MCF 10A (cell line): ENCODE measurements at places on chromosomes 1 and 21. TPM values are rescaled to one million over a fixed set of nuclear protein-coding genes. Genes with fewer than 3 reads are reported as not detected.

Gene VANGL2
- 0.26 and 0.27 TPM in 2 replicates for total RNA-seq

GRCh38 chr1:20184997-20185833, 681 bp upstream of the UBXN10 start:
- H3K4me3 ChIP-seq = no peak overlapping the region
- peaks cover 23% of the 10 kb centered on the region for H3K27me3 ChIP-seq
- no peaks in the 10 kb centered on the region for H3K36me3 ChIP-seq
- H3K27ac ChIP-seq = no peak overlapping the region
- no peak for DNase-seq

Gene LCE1D
- not detected in 2 replicates for total RNA-seq

DNA sequence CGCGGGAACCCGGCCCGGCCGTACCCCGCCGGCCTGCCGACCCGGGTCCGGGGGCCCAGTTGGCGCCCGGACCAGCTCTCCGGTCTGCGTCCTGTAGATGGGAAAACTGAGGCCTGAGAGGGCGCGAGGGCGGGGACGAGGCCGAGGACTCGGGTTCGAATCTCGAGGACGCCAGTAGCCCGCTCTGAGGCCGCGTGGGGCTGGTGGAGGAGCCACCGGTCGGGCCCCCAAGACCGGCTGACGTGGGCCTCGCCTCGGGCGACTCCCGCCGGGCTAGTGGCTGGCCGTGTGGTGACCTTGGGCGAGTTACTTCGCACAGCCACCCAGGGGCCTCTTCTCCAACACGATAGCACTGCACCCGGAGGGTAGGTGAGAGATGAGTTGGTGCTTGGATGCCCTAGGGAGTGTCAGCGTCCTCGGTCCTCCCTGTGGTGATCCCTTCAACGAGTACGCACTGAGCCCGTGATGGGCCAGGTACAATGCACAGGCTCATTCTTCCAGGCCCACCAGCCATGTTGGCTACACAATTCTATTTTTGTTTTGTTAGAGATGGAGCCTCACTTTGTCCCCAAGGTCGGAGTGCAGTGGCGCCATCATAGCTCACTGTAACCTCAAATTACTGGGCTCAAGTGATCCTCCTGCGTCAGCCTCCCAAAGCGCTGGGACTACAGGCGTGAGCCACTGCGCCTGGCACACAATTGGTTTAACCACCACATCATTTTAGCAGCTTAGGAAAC, 404 bp upstream of the SCMH1 start:
- H3K27me3 ChIP-seq = no peaks in the 10 kb centered on the region
- H3K4me3 ChIP-seq = peak overlapping the region; percentile 60
- H3K4me1 ChIP-seq = peaks cover 6% of the 10 kb centered on the region
- H3K36me3 ChIP-seq = no peaks in the 10 kb centered on the region
- H3K27ac ChIP-seq = peak overlapping the region; percentile 58
- DNase-seq = peak; percentile 3

- H3K4me3 ChIP-seq = no peak overlapping the region
- no peak for DNase-seq
- H3K27ac ChIP-seq = no peak overlapping the region
- H3K27me3 ChIP-seq = no peaks in the 10 kb centered on the region
Observed at GRCh38 chr1:227844320-227845146, 29.1 kb downstream of the PRSS38 start.

Gene CCDC17
- 3.9 and 4.9 TPM in 2 replicates for total RNA-seq

Gene ALPL
- total RNA-seq = not detected in 2 replicates

GRCh38 chr1:95384567-95384966, 150.6 kb downstream of the RWDD3 start:
- H3K4me1 ChIP-seq = no peaks in the 10 kb centered on the region
- H3K36me3 ChIP-seq = no peaks in the 10 kb centered on the region
- peaks cover 27% of the 10 kb centered on the region for H3K27me3 ChIP-seq
- no peak overlapping the region for H3K27ac ChIP-seq
- DNase-seq = peak; percentile 65

GRCh38 chr1:212188599-212189351, 96.4 kb upstream of the PPP2R5A start:
- peak; percentile 59 for DNase-seq
- no peaks in the 10 kb centered on the region for H3K36me3 ChIP-seq
- H3K27ac ChIP-seq = no peak overlapping the region
- H3K27me3 ChIP-seq = no peaks in the 10 kb centered on the region
- H3K4me3 ChIP-seq = no peak overlapping the region

DNA sequence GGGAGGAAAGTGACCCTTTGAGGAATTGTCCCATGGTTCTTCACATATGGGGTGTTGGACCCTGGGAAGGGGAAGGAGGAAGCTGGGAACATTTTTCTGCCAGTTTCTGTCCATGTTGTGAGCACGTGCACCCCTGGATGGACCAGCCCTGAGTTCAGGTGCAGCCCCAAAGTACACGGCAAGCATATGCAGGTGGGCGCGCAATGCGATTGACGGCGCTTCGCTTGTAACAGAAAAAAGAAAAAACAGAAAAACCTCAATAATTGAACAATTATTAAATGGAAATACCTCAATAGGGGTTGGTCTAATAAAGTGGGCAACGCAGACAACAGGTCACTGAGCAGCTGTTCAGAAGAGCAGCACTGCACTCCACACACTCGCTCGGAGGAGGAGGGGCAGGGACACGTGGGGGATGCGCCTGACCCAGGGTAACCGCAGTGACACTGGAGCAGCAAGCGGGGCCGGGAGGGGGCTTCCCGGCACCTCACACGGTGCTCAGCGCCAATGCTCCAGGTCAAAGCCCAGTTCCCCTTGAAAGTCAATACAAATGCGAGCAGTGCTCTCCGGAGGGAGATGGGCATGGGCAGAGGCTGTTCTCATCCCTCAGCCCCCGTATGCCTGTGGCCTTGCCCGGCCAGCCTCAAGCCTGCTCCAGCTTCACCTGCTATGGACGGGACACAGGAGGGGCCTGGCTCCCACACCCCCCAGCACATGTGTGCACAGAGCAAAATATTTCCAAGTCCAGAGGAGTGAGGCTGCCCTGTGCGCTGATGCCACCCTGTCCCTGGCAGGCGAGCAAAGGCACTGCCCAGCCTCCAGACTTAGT, 6.6 kb upstream of the ACTRT2 start:
- no peak overlapping the region for H3K27ac ChIP-seq
- H3K4me1 ChIP-seq = no peaks in the 10 kb centered on the region
- no peaks in the 10 kb centered on the region for H3K27me3 ChIP-seq
- H3K4me3 ChIP-seq = no peak overlapping the region

Gene TP53BP2
- 62.4 and 64.0 TPM in 2 replicates for total RNA-seq

GRCh38 chr1:45065083-45065482, 53.0 kb downstream of the UROD start:
- H3K4me3 ChIP-seq = no peak overlapping the region
- no peak overlapping the region for H3K27ac ChIP-seq
- H3K27me3 ChIP-seq = peaks cover 14% of the 10 kb centered on the region
- DNase-seq = no peak

Gene ANGPTL3
- not detected in 2 replicates for total RNA-seq

DNA sequence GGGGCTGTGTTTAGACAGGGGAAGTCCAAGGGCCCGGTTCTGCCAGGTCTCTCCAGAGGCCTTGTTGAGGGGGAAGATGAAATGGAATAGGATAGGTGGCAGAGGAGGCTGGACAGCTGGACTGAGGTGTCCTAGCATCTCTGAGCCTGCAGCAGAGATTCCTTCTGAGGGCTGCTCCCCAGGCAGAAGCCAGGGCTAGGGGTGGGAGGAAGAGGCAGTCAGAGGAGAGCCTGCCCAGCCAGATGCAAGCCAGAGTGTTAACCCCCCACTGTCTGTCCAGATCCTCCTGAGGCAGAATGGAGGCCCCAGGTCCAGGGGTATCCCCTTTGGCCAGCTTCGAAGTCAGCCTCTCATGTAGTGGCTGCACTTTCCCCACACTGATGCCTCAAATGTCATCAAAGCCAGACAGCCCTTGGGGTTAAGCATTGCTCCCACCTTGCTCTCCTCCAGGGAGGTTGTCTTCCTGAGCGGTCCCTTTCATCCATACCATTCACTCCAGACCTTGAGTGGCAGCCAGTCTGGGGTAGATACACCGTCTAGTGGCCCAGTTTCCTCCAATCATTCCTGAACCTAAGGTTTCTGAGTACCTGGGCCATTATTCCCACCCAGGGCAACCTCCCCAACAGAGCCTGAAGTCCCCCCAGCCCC, 1.7 kb downstream of the CSF1 start:
- peak overlapping the region; percentile 73 for H3K4me3 ChIP-seq
- H3K27me3 ChIP-seq = no peaks in the 10 kb centered on the region
- peak overlapping the region; percentile 91 for H3K27ac ChIP-seq
- DNase-seq = no peak
- peaks cover 14% of the 10 kb centered on the region for H3K36me3 ChIP-seq

GRCh38 chr1:54069791-54070170, 16.4 kb downstream of the TCEANC2 start:
- no peaks in the 10 kb centered on the region for H3K4me1 ChIP-seq
- H3K27ac ChIP-seq = no peak overlapping the region
- H3K4me3 ChIP-seq = no peak overlapping the region
- no peaks in the 10 kb centered on the region for H3K36me3 ChIP-seq
- H3K27me3 ChIP-seq = no peaks in the 10 kb centered on the region

DNA sequence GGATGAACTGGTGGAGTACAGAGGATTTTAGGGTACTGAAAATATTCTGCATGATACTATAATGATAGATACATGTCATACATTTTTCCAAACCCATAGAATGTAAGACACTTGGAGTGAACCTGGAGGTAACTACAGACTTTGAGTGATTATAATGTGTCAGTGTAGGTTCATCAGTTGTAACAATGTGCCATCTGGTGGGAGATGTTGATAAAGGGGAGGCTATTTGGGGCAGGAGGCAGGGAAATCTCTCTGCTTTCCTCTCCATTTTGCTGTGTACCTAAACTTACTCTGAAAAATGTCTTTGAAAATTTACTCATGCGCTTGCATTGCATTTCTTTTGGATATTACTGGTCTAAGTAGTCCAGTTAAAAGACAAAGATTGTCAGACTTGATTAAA, 35.2 kb downstream of the PTBP2 start:
- DNase-seq = no peak
- H3K27me3 ChIP-seq = no peaks in the 10 kb centered on the region
- no peak overlapping the region for H3K27ac ChIP-seq
- H3K4me3 ChIP-seq = no peak overlapping the region

DNA sequence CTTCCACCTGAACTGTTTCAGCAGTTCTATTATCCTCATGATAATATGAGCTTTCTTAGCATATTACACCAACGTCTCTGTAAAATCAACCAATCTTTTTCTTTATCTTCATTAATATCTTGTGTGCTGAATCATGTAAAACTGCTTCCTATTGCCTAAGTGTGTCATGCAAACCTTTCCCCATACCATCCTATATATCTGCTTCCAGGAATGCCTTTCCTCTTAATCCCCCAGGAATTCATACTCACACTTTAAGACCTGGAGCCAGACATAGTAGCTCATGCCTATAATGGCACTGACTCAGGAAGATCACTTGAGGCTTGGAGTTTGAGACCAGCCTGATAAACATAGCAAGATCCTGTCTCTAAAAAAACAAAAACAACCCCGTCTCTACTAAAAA, 183.9 kb downstream of the NRIP1 start:
- H3K36me3 ChIP-seq = peaks cover 4% of the 10 kb centered on the region
- H3K4me1 ChIP-seq = peaks cover 11% of the 10 kb centered on the region
- peak; percentile 57 for DNase-seq
- no peak overlapping the region for H3K4me3 ChIP-seq

Gene MAN1A2
- 32.0 and 33.4 TPM in 2 replicates for total RNA-seq

DNA sequence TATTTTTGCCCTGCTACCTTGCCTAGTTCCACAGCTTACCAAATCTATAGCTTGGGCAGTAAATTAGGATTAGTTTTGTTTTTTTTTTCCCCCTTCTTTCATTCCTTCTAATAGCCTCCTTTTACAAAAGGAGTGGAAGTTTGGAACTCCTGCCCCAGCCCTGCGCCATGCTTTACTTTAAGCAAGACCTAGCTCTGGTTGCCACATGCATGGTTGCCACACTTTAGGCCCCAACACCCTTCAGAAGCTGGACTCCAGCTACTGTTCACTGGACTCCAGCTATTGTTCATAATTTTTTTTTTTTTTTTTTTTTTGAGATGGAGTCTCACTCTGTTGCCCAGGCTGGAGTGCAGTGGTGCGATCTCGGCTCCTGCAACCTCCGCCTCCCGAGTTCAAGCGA, 115.8 kb downstream of the NR5A2 start:
- H3K27me3 ChIP-seq = no peaks in the 10 kb centered on the region
- H3K27ac ChIP-seq = no peak overlapping the region
- H3K4me3 ChIP-seq = no peak overlapping the region
- no peak for DNase-seq
- no peaks in the 10 kb centered on the region for H3K36me3 ChIP-seq
- no peaks in the 10 kb centered on the region for H3K4me1 ChIP-seq

DNA sequence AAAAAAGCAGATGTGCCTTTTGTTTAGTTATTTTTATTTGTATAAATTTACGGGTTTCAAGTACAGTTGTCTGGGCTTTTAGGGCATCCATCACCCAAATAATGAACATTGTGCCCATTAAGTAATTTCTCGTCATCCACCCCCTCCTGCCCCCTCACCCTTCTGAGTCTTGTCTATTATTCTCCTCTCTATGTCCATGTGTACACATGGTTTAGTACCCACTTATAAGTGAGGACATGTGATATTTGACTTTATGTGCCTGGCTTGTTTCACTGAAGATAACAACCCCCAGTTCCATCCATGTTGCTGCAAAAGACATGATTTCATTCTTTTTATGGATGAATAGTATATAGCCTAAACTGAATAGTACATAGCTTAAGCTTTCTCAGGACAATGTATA, 189.2 kb downstream of the ZP4 start:
- H3K4me1 ChIP-seq = peaks cover 5% of the 10 kb centered on the region
- no peak overlapping the region for H3K4me3 ChIP-seq
- H3K27me3 ChIP-seq = no peaks in the 10 kb centered on the region
- no peak overlapping the region for H3K27ac ChIP-seq
- peaks cover 5% of the 10 kb centered on the region for H3K36me3 ChIP-seq
- DNase-seq = no peak

- H3K36me3 ChIP-seq = peaks cover 24% of the 10 kb centered on the region
- H3K27me3 ChIP-seq = no peaks in the 10 kb centered on the region
- peak overlapping the region; percentile 95 for H3K4me3 ChIP-seq
- H3K4me1 ChIP-seq = peaks cover 18% of the 10 kb centered on the region
- peak overlapping the region; percentile 81 for H3K27ac ChIP-seq
Observed at GRCh38 chr1:241847540-241847795, 536 bp upstream of the EXO1 start.

- no peak overlapping the region for H3K27ac ChIP-seq
- no peak overlapping the region for H3K4me3 ChIP-seq
- no peaks in the 10 kb centered on the region for H3K4me1 ChIP-seq
- H3K27me3 ChIP-seq = peaks cover 61% of the 10 kb centered on the region
Observed at GRCh38 chr21:44583089-44583799, 2.8 kb upstream of the KRTAP10-5 start.

Gene ADAMTSL4
- total RNA-seq = 9.6 and 13.3 TPM in 2 replicates

Gene RCSD1
- total RNA-seq = 0.16 and 0.27 TPM in 2 replicates

- no peaks in the 10 kb centered on the region for H3K36me3 ChIP-seq
- H3K27ac ChIP-seq = no peak overlapping the region
- no peak for DNase-seq
- no peaks in the 10 kb centered on the region for H3K27me3 ChIP-seq
Observed at GRCh38 chr21:26804895-26805609, 40.2 kb downstream of the ADAMTS1 start.

Gene SPRTN
- 30.4 and 36.9 TPM in 2 replicates for total RNA-seq

DNA sequence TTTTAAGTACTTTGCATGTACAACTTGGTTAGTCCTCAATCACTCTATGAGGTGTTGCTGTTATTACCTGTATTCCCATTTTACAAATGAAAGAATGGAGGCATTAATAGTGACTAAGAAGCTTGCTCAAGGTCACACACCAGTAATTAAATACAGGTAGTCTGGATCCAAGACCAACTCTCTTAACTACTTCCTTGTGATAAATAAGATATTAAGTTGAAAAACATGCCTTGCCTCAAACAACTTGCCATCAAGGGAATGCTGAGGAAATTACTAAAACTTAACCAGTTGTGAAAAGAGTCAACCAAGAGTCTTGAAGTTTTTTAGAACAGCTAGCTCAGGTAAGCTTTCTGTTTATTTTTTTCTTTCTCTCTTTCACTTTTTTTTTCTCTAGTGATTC, 21.0 kb upstream of the LAMC1 start:
- no peaks in the 10 kb centered on the region for H3K36me3 ChIP-seq
- no peaks in the 10 kb centered on the region for H3K27me3 ChIP-seq
- peaks cover 7% of the 10 kb centered on the region for H3K4me1 ChIP-seq
